IMR-90 (cell line): ENCODE measurements at places on chromosomes 12 and 14. TPM values are rescaled to one million over a fixed set of nuclear protein-coding genes. Genes with fewer than 3 reads are reported as not detected.

TEX22 gene
- under 0.01 and 0.18 TPM in 2 replicates for total RNA-seq

RNASE1 gene
- total RNA-seq, result not detected in 2 replicates

TMEM52B gene
- 2.0 and 3.1 TPM in 2 replicates for total RNA-seq

LRCOL1 gene
- 0.28 TPM in 1 of 2 replicates, not detected in the other for total RNA-seq

FITM1 gene
- total RNA-seq, result not detected in 2 replicates

BCL11B gene
- under 0.01 TPM in 2 replicates for total RNA-seq

SOX5 gene
- 11.9 and 13.1 TPM in 2 replicates for total RNA-seq

TTC6 gene
- total RNA-seq, result under 0.01 TPM in 2 replicates

HOXC12 gene
- not detected in 2 replicates for total RNA-seq

DNA sequence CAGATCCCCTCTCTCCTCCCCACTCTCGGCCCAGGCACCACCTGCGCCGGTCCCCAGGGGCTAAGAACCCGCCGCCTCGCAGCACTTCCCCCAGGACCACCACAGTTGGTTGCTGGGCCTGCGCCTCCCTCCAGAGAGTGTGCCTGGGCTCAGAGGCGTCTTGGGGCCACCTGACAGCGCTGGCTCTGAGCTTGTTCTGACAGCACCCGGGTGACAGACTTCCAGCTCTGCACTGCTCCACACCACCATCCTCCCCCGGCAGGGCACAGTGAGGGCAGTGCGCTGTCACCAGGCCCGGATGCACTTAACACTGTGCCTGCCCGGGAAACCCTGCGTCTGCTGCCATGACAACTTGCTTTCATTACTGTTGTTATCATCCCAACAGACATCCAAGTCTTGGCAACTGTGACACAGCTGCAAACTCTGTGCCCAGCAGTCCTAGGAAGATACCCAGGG, 6.6 kb downstream of the BRF1 start:
- peaks cover 6% of the 10 kb centered on the region for H3K4me1 ChIP-seq
- no peak overlapping the region for H3K4me3 ChIP-seq
- DNase-seq, result peak; percentile 50
- no peaks in the 10 kb centered on the region for H3K27me3 ChIP-seq

GRCh38 chr14:93914278-93914677, 12.9 kb upstream of the FAM181A start:
- no peak overlapping the region for H3K4me3 ChIP-seq
- DNase-seq, result no peak
- H3K27ac ChIP-seq, result no peak overlapping the region
- no peaks in the 10 kb centered on the region for H3K4me1 ChIP-seq

DNA sequence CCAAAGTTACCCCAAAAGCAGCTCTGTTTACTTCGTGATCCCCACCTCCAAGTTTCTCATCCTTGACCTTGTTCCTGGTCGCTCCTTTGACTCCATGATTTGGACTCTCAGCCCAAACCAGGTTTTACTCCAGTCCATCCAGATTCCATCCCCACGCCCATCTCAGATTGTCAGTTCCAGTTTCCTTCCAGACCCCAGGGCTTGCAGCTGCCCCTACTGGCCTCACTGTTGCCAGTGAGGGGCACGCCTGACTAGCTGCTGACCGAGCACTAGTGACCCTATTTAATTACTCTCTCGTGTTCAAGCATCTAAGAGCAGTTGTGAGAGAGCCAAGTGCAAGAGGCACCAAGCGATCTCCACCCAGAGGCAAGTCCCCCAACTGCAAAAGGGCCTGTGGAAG, 155.1 kb upstream of the FUT8 start:
- H3K27ac ChIP-seq, result no peak overlapping the region
- H3K4me3 ChIP-seq, result no peak overlapping the region
- no peaks in the 10 kb centered on the region for H3K36me3 ChIP-seq
- DNase-seq, result no peak

DNA sequence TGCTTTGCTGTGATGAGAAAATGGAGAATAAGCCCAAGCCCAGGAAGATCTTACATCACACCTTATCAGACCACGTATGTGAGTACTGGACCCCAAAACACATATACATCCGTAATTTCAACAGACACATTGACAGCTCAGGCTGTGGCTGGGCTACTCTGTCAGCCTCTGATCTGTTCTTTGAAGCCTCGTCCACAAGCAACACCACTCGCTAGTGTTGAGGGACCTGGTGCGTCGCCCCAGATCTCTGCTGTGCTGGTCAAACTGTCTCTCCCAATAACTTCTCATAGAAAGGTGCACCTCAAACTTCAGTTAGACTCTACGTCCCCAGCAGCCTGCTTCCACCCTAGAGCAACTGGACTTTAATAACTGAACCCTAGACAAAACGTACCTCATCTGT, 10.6 kb upstream of the SFSWAP start:
- H3K4me1 ChIP-seq, result no peaks in the 10 kb centered on the region
- no peak overlapping the region for H3K4me3 ChIP-seq
- no peak overlapping the region for H3K27ac ChIP-seq

DNA sequence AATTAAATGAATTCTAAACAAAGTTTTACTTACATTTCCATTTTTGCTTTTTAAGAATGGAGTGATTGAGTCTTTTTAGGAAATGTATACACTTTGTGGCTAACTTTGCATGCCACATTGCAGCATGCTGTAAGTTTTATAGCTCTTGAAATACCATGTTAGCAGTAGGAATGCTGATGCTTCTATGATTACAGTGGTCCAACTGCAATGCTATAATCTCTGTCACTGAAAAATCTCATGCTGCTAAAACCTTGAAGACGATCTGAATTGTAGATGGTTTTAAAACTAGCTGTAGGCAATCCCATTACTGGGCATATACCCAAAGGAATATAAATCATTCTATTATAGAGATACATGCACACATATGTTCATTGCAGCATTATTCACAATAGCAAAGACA, 127.6 kb downstream of the WIF1 start:
- H3K4me3 ChIP-seq, result no peak overlapping the region
- peaks cover 3% of the 10 kb centered on the region; the same call in 1 of the 2 replicates for H3K27me3 ChIP-seq
- H3K4me1 ChIP-seq, result no peaks in the 10 kb centered on the region

DNA sequence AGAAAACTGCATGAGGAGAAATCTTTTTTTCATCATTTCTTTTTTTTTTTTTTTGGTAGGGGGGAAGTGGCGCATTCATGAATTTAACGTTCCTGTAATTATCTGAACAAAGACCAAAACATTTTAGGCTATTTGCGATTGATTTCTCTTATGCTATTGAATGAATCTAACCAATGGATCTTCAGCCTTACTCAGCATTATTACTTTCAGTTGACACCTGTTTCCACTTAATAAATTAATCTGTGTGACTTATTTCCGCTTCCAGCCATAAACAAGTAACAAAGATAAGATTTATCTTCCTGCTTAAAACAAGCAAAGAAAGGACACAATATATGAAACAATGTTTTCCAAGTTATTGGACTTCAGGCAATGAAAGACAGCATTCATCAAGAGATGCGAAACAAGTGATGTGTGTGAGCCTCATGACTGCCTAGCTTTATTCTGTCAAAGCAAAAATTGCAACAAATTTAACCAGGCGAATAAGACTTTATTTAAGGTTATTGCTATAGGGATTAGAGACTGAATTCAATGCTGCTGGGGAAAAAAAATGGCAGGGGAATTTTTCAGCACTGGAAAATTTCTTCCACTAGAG, 1026.9 kb downstream of the LRFN5 start:
- no peak overlapping the region for H3K4me3 ChIP-seq
- DNase-seq, result no peak
- H3K27ac ChIP-seq, result no peak overlapping the region
- H3K36me3 ChIP-seq, result no peaks in the 10 kb centered on the region

- no peaks in the 10 kb centered on the region for H3K36me3 ChIP-seq
- no peaks in the 10 kb centered on the region for H3K27me3 ChIP-seq
- H3K4me1 ChIP-seq, result no peaks in the 10 kb centered on the region
- H3K4me3 ChIP-seq, result no peak overlapping the region
- peak; percentile 25 for DNase-seq
Measured at GRCh38 chr14:65686761-65687160, 274.2 kb downstream of the FUT8 start.

DNA sequence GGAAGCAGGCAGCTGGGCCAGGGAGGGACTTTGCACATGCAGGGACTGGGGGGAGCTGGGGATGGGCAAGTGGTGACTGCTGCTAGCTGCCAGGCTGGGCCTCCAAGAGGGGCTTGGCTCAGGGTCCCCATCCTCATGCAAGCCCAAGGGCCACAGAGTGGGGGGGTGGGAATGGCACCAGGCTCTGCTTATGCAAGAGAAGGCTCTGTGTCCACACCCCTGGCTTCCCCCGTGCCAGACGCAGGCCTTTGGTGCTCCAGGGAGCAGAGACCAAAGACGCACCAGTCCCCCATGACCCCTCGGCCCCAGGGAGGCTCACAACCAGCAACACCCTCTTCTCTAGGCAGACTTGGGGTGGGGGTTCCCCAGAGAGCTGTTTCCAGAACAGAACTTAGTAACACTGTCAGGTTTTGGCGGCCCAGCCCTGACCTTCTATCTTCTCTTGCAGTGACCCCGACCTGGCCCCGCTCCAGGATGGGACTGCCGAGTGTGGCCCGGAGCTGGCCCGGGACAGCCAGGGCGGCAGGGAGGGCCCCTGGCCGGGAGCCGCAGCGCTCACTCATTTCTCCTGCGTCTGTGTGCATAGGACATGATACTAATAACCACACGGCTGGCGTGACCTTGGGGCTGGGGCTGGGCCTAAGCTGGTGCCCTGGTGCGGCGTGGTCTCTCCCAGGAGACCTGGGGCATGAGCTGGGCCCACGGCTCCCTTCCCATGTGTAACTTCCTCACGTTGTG, 14.3 kb downstream of the XRCC3 start:
- peaks cover 9% of the 10 kb centered on the region for H3K4me1 ChIP-seq
- H3K27ac ChIP-seq, result no peak overlapping the region
- H3K4me3 ChIP-seq, result no peak overlapping the region
- DNase-seq, result no peak
- H3K36me3 ChIP-seq, result peaks cover 61% of the 10 kb centered on the region

DNA sequence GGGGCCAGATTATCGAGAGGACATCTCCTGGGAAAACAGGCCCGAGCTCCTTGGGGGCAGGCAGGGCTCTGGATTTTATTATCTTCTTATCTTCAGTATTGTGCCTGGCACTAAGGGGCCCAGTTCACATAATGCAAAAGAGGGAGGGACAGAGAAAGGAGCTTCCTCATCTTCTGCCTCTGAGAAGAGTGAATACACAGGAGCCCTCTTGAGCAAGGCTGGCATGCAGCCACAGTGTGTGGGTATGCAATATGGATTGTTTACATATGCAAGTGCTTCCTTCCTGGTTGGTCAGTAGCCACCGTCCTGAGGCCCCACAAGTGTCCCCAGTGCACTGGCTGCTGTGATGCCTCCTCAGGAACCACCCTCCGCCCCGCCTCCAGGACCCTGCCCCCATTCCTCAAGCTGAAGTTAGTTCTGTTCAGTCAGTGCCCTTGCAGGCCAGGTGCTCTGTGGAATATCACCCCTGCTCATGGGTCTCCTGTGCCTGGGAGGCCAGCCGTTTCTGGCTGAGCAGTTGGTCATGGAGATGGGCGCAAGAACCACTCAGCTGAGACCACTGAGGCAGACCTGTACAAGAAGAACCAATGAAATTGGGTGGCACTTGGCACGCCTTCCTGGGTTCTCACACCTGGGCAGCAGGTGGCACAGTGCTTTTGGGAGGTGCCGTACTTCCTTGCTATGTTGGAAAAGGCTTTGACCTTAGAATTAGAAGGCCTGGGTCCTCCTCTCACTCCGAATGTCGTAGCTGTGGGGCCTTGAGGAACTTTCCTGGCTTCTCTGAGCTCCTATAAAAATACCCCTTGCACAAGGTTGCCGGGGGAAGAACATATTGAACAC, 35.1 kb upstream of the ACTN1 start:
- peaks cover 12% of the 10 kb centered on the region for H3K4me1 ChIP-seq
- H3K27me3 ChIP-seq, result no peaks in the 10 kb centered on the region
- no peak overlapping the region for H3K4me3 ChIP-seq
- peak; percentile 83 for DNase-seq

DNA sequence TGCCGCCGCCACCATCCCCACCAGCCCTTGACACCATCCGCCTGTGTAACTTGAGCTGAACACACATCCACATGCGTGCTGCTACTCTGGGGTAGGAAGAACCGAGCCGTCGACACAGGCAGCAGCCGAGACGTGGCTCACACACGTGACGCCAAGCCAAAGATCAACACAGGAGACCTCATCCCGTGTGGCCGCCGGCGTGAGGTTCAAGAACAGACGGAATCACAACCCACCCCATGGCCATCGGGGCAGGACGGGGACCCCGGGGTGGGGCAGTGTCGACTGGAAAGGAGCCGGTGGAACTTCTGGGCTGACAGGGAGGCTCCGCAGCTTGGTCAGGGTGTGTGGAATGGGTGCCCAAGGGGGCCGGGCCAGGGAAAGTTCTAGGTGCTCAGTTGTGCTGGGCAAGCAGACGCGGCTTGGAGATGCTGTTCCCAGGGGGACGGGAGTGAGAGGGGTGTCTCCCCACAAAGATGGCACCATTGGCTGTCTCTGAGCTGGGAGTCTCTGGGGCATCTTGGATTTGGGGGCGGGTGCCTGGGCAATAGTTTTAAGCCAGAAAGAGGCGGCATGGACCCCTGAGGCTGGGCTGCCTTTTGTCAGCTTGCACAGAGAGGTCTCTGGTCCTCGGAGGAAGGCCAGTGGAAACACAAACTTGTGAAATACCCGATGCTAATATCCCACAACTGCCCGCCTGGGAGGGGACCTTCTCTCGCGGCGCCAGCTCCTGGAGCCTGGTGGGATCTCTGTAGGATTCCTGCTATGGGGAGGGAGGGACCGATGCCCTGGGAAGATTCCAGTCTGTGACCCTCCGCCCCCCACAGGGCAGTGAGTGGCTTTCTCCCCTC, 41.8 kb downstream of the GALNT9 start:
- no peak overlapping the region for H3K4me3 ChIP-seq
- no peaks in the 10 kb centered on the region; the same call in 1 of the 2 replicates for H3K27me3 ChIP-seq
- H3K27ac ChIP-seq, result no peak overlapping the region
- H3K4me1 ChIP-seq, result no peaks in the 10 kb centered on the region
- H3K36me3 ChIP-seq, result no peaks in the 10 kb centered on the region

DNA sequence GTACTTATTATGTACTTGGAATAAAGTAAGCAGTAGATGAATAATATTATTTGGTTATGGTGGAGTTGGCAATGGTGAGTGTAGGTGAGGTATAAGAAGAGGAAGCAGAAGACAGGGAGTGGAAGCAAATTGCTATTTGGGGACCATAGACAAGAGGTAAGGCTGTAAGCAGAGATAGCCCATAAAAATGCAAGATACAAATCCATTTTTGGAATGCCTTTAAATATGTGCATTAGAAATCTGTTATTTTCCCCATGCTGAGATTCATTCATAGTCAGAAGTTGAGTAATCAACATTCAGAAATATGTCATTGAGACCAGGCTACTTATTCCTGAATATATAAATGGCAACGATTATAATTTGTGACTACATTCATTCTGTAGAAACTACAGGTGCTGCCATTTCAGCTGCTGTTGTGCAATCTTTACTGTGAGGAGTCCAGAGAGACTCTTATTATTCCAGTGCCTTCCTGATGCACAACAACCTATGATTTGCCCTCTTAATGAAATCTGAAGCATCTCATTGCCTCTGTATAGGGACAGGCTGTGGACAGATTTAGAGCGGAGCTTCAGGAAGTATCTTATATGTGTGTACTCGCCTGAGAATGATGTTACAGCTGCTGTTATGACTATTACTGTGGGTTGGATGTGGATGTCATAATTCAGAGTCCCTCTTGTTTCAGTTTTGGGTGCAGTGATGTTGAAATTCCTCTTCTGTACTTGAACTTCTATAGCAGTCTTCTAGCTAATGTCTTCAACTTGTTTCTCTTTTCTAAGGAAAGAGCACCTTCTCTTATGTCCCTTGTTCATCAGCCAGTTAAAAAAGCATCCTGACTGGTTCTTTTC, 173.8 kb downstream of the NAV3 start:
- H3K4me3 ChIP-seq, result no peak overlapping the region
- H3K4me1 ChIP-seq, result no peaks in the 10 kb centered on the region
- no peak overlapping the region for H3K27ac ChIP-seq
- no peaks in the 10 kb centered on the region for H3K27me3 ChIP-seq
- H3K36me3 ChIP-seq, result peaks cover 7% of the 10 kb centered on the region
- DNase-seq, result no peak
